Activated effector memory CD4-positive, alpha-beta T cell treated with anti-CD3 and anti-CD28 coated beads, Interleukin-2, amount 50 U/mL, for 16 hours (primary cell): ENCODE measurements at places on chromosomes 7 and 10.

DNA sequence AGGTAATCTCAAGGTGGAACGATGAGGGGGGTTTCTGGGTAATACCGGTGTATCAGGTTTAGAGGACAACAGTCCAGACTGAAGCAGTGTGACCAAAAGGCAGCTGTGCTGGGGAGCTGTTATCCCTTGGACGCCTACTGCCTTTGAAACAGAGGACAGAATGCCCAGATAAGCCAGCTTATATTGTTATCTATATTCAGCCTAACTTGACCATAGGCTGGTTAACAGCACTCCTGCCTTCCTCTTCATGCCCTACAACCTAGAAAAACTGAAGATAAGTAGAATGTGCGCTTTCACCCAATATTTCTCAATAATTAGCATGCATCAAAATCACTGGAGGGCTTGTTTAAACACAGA is 44.9 kb downstream of the IL6 start:
- DNase-seq: no peak

DNA sequence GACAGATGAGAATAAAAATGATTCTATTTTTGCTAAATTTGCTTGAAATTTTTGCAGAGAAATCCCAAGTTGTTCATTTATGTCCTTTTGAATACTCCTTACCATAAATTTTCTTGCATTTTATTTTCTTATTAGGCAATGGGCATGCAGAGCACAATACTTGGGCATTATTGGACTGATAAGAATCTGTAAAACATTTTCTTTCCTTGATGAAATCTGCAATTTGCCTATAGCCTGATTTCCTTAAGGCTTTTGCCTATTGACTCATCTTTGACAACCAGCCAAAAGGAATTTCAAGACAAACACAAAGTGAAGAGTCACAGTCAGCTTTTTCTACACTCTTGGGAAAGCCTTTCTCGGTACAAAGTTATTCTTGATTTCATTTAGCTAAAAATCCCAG is 30.5 kb upstream of the GNAT3 start:
- no peak for DNase-seq

GRCh38 chr10:86387178-86387794 is 20.7 kb upstream of the GRID1 start:
- DNase-seq: peak; percentile 52

- DNase-seq: no peak
Observed at GRCh38 chr7:80659120-80660055, 20.9 kb downstream of the CD36 start.

GRCh38 chr7:115406219-115406618 is 484.3 kb downstream of the MDFIC start:
- no peak for DNase-seq

- DNase-seq: no peak
Observed at GRCh38 chr7:8585591-8585990, 152.2 kb downstream of the NXPH1 start.

- DNase-seq: no peak
Observed at GRCh38 chr7:35993676-35994606, 159.1 kb upstream of the EEPD1 start.

- no peak for DNase-seq
Observed at GRCh38 chr7:23532490-23533237, 883 bp upstream of the TRA2A start.

GRCh38 chr7:18473119-18473518 is 22.4 kb upstream of the HDAC9 start:
- DNase-seq: no peak

DNA sequence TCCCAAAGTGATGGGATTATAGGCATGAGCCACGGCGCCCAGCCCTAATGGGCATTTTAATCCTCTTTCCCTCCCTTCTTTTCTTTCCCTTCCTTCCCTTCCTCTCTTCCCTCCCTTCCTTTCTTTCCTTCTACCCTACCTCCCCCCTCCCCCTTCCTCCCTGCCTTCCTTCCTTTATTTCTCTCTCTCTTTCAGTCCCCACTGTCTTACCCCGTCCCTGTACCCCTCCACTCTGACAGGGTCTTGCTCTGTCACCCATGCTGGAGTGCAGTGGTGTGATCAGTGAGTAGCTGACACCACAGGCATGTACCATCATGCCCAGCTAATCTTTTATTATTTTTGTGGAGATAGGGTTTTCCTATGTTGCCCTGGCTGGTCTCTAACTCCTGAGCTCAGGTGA is 24.2 kb downstream of the LCOR start:
- DNase-seq: no peak

DNA sequence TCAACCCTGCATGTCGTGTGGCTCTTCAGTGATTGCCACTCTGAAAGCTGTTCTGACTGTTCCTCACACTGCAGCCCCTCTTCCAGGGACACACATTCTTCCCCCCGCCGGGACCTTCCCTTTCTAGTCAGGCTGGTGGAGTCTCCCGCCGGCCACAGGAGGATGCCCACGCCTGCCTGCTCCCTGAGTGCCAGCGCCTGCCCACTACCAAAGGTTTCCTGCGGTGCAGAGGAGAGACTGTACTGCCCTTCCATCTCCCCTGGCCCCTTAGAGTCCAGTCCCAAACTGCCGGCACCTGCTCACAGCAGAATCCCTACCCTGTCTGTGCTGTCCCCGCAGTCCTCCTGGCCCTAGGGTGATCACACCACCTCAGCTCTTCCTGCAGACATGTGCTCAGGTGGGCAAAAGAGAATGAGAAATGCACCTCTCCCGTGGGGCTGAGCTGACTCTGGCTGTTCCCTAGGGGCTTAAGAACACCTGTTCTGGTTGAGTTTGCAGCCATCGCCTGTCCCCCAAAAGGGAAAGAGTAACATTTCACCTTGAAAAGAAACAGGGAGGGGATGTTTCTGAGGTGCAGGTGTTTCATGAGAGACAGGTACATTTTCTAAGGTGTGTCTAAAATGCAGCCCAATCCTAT is 1.4 kb downstream of the PODXL start:
- no peak for DNase-seq

DNA sequence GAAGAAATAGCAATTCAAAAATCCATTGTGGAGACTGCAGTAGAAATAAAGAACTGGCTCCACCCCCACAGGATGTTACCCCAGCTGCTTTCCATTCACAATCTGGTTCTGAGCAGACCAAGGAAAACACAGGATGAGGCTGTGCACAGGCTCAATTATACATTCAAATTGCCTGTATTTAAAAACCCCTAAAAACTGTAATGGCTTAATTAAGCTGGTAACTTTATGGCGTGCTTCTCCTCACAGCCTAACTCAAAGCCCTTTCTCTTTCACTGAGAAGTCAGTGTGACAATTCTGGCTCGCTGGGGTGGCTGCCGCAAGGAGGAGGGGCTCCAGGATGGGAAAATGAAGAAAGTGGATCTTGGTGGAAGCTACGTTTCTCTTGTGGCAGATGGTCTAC is 1191.1 kb downstream of the SORCS1 start:
- DNase-seq: no peak

DNA sequence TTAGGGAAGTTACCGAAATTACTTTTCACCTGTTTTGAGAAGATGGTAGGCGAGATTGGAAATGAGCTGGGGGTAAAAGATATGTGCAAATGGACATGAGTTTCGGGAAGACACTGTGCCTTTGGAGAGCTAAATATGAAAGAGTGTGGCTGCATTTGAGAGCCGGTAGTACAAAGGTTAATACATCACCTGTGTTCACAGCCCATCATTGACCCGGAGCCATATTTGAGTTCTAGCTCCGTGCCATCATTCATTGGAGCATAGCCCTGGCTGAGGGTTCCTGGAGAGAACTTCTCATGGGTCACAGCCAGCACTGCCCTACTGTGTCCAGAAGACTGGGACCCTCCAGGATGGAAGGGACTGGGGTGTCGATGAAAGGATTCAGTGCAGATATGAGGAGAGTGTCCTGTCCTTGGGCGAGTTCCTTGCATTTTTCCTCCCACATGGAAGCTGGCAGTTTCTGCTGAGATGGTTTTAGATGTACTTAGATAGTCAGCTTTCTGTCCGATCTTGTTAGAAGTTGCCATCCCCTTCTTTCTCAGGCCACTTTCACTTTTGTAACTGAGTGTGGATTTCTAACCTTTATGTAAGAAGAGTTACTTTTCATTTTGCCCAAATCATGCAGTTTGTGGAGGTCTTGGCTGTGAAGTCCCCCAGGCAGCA is 138.8 kb downstream of the JCAD start:
- DNase-seq: no peak

GRCh38 chr7:33243319-33243881 is 114.0 kb downstream of the BBS9 start:
- DNase-seq: no peak

- no peak for DNase-seq
Observed at GRCh38 chr7:16734148-16734726, 19.3 kb upstream of the TSPAN13 start.

- no peak for DNase-seq
Observed at GRCh38 chr7:48839108-48839507, 85.2 kb upstream of the CDC14C start.

DNA sequence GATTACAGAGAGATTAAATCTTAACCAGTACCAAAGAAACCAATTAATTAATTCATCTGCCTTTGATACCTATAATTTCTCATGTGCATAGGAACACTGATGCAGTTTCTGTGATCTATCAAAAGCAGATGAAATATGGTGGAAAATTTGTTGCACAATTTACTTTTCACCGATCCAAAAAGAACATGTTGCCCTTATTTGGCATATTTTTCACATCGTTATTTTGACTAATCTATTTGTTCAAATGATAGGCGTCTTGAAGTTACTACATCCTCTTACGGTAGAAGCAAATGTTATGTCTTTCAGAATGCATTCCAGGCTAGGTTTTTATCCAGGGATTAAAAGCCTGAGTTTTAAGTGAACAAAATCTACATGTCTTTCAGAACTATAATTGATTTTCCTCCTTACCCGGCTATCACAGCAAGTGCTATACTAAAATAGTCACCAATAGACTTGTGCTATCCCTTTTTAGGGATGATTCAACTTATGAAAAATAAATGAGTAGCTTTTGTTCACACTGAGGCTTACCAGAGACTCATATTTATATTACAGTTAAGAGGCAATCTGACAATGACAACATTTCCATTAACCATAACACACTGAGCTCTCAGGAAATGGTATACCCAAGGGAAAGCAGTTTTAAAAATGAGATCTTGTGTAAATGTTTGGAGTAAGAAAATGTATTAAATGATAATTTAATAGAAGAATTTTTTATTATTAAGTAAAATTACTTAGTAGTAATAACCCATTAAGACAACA is 16.8 kb upstream of the TES start:
- no peak for DNase-seq

- DNase-seq: no peak
Observed at GRCh38 chr7:127726476-127726875, 74.5 kb downstream of the SND1 start.

DNA sequence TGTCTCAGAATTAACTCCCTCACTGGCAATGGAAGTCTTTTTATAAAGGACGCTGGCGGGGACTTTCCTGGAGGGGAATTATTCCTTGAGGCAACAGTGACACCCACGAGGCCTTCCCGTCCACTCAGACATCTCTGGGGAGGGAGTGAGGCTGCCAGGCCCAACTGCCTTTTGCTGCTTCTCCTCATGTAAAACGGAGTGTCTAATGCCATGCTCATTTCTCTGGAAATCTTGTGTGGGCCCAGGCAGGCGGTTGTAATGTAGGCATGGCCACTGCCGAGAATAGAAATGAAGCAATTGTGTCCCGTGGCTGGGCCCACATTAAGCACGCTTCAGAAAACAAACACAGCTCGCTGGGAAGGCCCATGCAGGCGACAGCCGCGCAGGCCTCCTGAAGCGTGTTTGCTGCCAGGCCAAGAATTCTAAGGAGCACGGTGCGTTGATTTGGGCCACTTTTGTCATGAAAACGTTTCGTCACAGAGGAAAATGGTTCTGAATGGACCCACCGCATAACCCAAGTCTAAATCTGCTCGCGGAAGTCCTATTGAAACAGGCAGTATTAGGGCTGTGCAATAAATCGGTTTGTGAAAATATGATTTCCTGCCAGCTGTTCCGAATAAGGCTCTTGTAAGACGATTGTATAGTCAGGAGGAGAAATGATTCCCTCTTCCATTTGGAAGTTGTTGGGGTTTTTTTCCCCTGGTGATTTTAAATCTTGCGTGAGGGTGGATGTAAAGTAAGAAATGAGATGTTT is 104.2 kb upstream of the CHST15 start:
- peak; percentile 36 for DNase-seq

- DNase-seq: no peak
Observed at GRCh38 chr10:74418285-74418872, 267.4 kb downstream of the ADK start.
